CD8-positive, alpha-beta memory T cell (primary cell): ENCODE measurements at places on chromosomes 7 and 10. TPM values are rescaled to one million over a fixed set of nuclear protein-coding genes. Genes with fewer than 3 reads are reported as not detected.

DNA sequence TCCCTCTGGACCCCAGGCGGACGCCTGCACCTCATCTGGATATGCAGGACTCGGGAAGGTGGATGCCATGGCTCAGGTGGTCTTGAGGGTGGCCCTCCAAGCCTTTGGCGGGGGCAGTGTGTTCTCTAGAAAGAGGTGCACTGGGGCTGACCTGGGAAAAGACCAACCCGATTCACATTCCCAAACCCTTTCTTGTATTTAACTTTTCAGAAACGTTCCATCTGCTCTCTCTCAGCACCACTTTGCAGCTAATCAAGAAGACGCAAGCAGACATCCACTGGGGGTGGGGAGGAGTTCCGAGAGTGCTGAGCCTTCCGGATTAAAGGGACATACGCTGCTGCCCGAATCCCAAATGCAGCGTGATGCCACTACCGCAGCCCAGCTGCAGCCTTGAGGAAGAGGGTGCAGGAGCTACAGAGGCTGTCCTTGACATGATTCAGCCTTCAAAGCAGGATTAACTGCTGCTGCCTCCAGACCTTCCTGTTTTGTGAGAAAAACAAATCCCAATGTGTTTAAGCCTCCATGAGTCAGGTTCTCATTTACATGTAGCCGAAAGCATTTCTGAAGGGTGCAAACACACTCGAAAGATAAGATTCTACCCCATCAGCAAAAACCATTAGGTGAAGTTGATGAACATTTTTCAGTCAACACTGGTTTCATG, 39.9 kb downstream of the RBM17 start:
- peaks cover 8% of the 10 kb centered on the region for H3K4me1 ChIP-seq
- H3K27ac ChIP-seq = no peak overlapping the region
- no peak for DNase-seq
- no peaks in the 10 kb centered on the region for H3K36me3 ChIP-seq

GRCh38 chr7:26900251-26900650, 35.9 kb upstream of the SKAP2 start:
- no peak overlapping the region for H3K4me3 ChIP-seq
- H3K36me3 ChIP-seq = no peaks in the 10 kb centered on the region
- DNase-seq = no peak
- H3K4me1 ChIP-seq = no peaks in the 10 kb centered on the region
- no peaks in the 10 kb centered on the region for H3K27me3 ChIP-seq

- peaks cover 30% of the 10 kb centered on the region for H3K36me3 ChIP-seq
- no peak for DNase-seq
Observed at GRCh38 chr7:44658979-44659378, 52.6 kb downstream of the OGDH start.

DNA sequence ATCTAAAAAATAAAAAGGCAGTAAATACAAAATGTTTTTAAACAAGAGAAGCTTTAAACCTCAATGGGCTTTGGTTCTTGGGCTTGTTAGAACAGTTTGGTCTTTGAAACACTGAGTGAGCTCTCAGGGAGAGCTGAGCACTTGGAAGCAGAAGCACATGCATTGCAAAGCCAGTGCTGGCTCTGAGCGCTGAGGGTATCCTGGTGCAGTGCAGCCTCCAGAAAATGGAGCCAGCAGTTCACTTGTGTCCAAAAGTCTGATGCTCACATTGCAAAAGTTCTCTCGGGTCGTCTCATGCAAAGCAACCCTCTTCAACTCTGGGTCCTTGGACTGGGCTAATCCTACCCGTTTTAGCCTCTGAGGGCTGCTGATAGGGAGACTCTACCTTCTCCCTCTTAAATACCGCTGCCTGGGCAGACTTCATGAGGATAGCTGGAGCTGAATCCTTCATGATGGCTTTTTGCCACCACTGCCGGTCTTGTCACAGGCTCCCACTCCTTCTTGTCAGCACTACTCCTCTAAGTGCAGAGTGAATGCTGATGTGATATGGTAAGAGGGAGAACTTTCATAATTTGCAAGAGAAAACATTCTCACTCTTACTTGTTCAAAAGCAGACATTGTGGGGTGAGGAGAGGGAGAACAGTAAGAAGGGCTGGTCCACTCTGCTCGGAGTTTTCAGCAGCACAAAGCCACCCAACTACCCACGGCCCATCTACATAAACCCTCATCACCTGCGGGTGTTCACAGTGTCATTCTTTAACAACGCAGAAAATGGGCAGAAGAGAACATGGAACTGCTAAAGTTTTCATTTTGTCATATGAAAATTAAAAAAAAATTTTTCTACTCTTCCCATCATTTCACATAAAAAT, 42.2 kb upstream of the BMPER start:
- H3K36me3 ChIP-seq = no peaks in the 10 kb centered on the region
- no peaks in the 10 kb centered on the region for H3K4me1 ChIP-seq

GRCh38 chr10:102148275-102148674, 3.9 kb upstream of the NOLC1 start:
- no peak overlapping the region for H3K4me3 ChIP-seq
- no peak overlapping the region for H3K27ac ChIP-seq

DNA sequence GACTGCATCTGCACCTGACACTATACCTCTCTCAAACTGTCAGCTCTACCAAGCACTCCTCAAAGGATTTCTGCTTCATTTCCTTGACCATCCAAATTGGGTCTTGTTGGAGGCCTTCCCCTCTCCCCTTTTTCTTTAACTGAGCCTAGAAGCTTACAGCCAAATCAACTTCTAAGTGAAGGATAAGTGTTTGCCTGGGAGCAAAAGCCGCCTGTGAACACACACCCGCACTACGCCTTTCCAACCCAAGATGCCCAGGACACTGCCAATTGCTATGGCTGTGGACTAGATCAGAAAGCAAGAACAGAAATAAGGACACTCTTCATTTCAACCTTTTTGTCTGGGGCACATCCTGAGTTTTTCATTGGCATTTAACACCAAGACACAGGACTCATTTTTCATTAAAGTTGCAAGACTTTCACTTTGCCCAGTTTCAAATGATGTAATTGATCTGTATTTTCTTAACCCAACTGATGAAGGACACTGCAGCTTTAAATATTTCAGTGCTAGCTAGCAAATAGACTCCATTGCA, 52.8 kb downstream of the CPEB3 start:
- H3K4me3 ChIP-seq = no peak overlapping the region
- DNase-seq = no peak
- H3K36me3 ChIP-seq = no peaks in the 10 kb centered on the region
- no peak overlapping the region for H3K27ac ChIP-seq

DNA sequence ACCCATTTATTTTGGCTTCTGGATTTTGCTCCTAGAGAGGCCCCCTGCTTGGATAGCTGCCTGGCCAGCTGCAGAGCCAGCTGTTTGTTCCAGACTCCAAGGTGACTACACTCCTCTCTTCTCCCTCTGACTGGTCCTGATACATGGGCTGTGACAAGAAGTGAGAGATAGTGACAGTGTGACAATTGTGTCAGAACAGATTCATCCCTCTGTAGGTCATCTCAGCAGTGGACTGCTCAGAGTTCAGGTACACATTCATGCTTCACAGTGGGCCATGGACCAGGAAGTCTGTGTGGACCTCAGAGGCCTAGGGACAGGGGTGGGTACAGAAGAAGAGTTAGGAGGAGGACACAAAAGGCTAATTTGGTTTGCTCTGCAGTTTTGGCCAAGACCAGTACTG, 188.2 kb upstream of the MKLN1 start:
- no peak overlapping the region for H3K4me3 ChIP-seq
- DNase-seq = no peak
- no peaks in the 10 kb centered on the region for H3K27me3 ChIP-seq
- no peak overlapping the region for H3K27ac ChIP-seq
- no peaks in the 10 kb centered on the region for H3K4me1 ChIP-seq

- H3K4me1 ChIP-seq = no peaks in the 10 kb centered on the region
- H3K27me3 ChIP-seq = no peaks in the 10 kb centered on the region
- DNase-seq = no peak
- no peak overlapping the region for H3K27ac ChIP-seq
- no peak overlapping the region for H3K4me3 ChIP-seq
Observed at GRCh38 chr10:133048926-133049325, 38.8 kb upstream of the ADGRA1 start.

DNA sequence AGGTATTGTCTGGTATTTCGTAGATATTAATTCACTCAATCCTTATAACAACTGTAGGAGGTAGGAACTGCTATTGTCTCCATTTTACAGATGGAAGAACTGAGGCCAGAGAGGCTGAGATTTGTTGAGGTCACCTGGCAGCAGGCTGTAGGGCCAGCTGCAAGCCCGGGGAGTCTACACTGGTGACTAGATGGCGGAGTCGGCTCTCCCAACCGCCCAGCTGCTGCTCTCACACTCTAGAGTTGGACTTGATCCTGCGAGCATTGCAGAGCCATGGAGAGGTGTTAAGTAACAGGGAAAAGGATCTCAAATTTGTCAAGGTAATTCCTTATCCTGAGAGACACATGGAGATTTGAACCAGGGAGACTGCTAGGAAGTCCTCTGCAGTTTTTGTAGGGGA, 124.1 kb downstream of the CAMK1D start:
- no peaks in the 10 kb centered on the region for H3K4me1 ChIP-seq
- H3K27ac ChIP-seq = no peak overlapping the region
- H3K4me3 ChIP-seq = no peak overlapping the region
- DNase-seq = no peak
- no peaks in the 10 kb centered on the region for H3K27me3 ChIP-seq

GRCh38 chr7:23287612-23288011, 11.5 kb upstream of the MALSU1 start:
- no peak for DNase-seq
- H3K4me3 ChIP-seq = no peak overlapping the region
- peaks cover 10% of the 10 kb centered on the region for H3K4me1 ChIP-seq
- no peaks in the 10 kb centered on the region for H3K36me3 ChIP-seq

DNA sequence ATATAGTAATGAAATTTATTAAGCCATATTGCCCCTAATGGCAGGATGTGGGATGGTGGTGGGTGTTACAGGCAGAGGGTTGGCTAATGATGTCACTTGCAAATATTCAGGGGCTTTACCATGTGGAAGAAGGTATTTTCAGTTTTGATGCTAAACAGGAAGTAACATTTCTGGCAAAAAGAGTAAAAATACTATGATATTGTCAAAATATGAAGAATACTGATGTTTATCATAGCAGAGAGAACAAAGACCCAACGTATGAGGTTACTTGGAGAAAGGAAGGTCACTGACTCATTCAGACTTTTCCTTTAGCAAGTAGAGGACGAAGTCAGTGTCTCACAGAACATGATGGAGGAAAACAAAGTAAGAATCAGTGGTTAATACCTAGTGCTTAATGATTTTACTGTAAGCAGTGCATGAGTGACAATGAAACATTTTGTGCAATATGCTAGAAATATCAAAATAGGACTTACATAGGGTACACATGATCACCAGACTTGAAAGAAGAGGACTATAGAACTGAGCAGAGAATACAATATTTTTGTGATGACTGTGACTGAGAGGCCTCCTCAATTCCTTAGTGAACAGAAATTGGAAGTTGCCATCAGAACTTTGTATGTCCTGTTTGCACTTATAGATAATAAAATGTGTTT, 89.7 kb upstream of the STEAP4 start:
- no peaks in the 10 kb centered on the region for H3K36me3 ChIP-seq
- H3K27me3 ChIP-seq = no peaks in the 10 kb centered on the region
- no peak for DNase-seq
- no peak overlapping the region for H3K27ac ChIP-seq

The CPA2 gene
- polyA plus RNA-seq = not detected

The ZNF488 gene
- polyA plus RNA-seq = not detected

The PRPS1L1 gene
- not detected for polyA plus RNA-seq

The CD36 gene
- not detected for polyA plus RNA-seq
